ENCODE measurements at places on chromosomes 12 and 14.
A peak's percentile ranks its signal among the peaks of the same experiment; 100 is the strongest.

GRCh38 chr14:24432259-24433131, 2.7 kb downstream of the KHNYN start:
- DNase-seq: peak; percentile 20

DNA sequence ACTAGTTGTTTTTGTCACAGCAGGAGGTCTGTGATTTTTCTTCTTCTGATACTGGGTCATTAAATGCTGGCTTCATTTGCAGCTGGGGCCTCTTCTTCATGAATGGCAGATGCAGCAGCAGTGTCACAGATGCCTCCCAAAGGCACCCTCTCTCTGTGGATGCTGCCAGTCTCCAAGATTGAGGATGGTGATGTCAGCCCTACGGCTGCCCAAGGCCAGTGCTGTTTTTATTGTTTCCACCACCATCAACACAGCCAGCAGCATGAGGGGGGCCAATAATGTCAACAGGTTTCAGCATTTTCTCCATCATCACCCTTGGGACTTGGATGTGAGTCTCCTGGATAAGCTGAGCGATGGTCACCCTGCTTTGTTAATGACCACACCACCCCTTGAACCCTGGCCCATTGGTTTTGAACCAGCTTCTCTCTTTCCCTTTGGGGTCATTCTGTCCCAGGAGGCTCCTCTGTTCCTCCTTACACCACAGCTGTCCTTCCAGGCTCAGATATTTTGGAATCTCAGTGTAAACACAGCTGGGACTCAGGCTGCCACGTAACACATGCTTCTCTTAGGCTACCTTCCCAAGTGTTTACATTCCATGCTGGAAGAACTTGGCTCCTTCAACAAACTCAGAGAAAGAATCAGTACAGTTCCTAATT, 151.7 kb upstream of the DDHD1 start:
- no peak for DNase-seq

DNA sequence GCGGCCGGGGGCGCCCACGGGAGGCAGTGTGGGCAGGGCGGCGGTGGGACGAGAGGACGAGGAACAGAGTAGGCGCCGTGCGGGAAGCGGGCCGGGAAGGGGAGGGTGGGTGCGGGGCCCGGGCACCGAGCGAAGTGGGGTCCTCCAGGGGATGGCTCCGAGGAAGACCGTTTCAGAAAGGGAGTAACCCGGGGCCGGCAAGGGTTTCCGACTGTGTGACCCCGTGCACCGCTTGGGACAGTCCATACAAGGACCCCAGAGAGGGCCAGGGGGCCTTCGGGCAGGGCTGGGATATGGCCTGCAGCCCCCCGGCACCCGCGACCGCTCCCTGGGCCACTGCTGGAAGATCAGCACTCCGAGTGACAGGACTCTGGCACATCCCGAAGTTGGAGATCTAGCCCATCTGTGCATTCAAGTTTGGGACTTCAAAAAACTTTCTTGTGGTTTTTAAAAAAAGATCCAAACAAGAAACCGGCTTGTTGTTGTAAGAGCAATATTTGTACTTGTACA, 448 bp downstream of the TSPAN9 start:
- DNase-seq: peak; percentile 28

DNA sequence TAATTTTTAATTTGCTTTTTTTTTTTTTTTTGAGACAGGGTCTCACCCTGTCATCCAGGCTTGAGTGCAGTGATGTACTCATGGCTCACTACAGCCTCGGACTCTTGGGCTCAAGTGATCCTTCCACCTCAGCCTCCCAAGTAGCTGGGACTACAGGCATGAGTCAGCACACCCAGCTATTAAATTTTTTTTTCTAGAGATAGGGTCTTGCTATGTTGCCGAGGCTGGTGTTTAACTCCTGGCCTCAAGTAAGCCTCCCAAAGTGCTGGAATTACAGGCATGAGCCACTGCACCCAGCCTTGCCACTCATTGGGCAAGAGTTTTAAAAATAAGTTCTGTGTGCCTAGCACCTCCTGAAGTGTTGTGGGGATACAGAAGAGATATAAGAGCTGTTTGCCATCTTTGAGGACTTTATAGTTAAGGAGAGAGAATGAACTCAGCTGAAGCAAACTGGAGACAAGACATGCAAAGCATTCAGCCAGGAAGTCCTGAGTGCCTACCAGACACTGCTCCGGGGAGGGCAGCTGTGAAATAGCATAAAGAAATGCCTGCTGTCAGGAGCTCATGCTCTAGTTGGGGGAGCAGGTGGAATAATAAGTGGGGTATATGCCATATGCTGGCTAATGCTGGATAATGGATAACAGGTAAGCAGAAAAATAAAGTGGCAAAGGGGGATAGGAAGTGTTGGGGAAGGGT, 15.0 kb upstream of the EMP1 start:
- no peak for DNase-seq

DNA sequence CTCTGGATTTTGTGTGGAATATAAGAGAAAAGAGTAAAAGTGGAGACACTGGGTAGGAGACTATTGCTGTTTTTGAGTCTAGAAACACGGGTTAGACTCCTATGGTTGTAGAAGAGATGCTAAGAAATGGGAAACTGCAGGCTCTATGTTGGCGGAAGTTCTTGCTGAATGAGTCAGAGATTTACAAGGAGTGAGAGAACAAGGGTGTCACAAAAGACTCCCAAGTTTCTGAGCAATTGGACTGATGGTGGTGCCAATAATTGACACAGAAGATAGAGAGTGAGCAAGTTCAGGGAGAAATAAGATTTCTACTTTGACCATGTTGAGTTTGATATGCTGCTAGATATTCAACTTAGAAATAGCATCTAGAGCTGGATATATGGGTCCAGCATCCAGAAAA, 2.6 kb upstream of the PRKD1 start:
- peak; percentile 76 for DNase-seq

GRCh38 chr14:20934148-20934762, 21.0 kb upstream of the RNASE2 start:
- DNase-seq: peak; percentile 32

DNA sequence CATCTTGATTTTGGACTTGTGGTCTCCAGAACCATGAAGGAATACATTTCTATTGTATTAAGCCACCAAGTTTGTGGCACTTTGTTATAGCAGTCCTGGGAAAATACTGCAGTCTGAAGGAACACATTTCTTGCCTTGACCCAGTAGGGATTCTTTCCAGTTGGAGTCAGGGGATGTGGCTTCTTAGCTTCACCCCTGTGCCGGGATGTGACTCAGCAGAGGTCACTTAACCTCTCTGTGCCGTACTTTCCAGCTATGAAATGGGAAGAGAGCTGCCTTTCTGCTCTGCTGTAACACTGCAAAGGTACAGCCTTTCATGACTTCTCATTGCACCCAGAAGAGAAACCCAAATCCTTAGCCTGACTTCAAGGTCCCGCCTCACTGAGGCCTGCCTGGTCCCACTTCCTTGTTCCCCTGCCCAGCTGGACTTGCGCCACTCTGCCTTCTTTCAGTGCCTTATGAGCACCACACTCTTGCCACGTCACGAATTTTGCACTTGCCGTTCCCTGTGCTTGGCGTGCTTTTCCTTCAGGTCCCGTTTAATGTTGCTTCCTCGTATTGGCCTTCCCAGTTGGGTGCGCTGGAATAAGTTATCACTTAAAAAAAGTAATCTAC, 24.2 kb downstream of the CHST11 start:
- DNase-seq: peak; percentile 97

- DNase-seq: no peak
Observed at GRCh38 chr14:39827901-39828655, 395.8 kb upstream of the FBXO33 start.

- DNase-seq: no peak
Observed at GRCh38 chr14:92475451-92476187, 38.0 kb upstream of the RIN3 start.

- no peak for DNase-seq
Observed at GRCh38 chr12:128830505-128830893, 6.7 kb upstream of the SLC15A4 start.

DNA sequence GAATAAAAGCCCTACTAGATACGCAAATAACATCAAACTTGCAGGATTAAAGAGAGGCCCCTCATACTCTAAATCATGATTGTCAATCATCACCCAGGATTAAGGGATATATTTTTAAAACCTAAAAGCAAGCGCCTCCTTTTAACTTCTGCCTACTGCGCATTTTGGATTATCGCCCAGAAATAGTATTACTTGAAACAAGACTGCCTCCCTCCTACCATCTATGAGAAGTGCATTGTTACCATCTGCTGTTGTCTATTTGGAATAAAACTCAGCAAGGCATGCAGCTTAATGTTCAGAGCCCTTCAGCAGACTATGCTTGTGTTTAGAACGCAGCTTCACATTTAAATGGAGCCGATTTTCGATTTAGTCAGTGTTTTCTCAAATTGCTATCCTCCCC, 79.6 kb downstream of the EXOC5 start:
- peak; percentile 30 for DNase-seq

DNA sequence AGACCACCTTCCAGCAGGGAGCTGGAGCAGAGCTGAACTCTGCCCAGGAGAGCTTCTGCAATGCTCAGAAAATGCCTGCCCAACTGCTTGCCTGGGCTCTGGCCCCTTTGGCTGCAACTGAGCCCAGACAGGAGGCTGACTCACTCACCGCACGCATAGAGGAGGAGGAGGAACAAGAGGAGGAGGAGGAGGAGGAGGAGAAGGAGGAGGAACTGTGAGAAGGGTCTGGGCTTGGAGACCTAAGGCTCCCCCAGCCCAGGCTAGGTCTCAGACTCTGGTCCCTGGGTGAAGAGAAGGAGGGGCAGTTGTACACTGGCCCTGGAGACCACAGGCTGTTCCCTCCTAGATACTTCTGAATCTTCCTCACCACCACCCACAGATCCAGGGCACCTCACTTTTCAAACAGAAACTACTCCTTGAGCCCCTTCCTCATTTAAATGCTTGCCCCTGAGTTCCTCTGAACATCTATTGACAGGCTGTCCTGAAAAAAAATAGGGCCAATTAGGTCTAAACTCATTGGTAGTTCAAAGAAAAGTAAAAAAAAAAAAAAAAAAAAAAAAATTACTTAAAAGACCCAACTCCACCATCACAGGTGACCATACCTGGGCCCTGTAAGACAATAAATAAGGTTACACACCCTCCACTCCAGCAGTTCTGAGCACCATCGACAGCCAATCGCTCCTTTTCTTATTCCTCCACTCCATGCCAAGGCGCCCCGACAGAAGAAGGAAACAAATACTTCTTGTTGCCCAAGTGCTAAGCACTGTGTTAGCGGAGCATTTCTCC, 674 bp downstream of the VDR start:
- DNase-seq: peak; percentile 88

GRCh38 chr14:94411638-94412037, 23.2 kb upstream of the SERPINA1 start:
- DNase-seq: no peak

DNA sequence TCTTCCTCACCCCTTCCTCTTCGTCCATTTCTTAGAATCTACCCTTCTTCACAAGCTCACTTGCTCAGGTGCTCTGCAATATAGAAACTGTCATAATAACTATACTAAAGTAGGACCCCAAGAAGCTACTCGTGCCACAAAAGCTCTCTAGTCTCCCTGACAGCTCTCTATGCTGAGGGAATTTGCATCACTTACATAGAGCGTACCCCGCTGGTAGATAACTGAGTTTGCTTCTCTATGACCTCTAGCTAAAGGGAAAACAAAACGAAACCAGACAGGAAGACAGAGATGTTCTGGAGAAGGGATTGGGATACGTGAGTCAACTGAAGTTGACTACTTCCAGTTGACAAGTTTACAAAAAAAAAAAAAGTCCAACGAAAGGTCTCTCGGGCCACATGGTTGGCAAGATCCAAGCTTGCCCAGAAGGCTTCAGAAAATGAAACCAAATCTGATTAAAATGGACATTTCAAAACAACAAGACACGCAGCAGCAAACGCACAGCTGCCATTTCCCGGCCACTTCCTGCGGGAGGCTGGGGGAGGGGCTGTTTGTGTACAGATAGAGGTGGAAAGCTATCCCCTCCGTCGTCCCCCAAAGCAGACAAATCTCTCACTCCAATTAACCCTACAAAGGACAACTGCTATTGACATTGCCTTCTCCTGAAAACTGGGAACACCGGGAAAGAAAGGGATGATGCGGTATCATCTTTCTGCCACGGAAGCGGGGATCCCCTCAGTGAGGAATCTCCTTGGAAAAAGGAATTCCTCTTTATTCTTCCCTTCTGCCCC, 1.3 kb downstream of the BAZ2A start:
- peak; percentile 74 for DNase-seq

GRCh38 chr14:84804468-84804867, 725.5 kb upstream of the FLRT2 start:
- no peak for DNase-seq

- DNase-seq: no peak
Observed at GRCh38 chr14:58298477-58299400, at the start of gene ARID4A. Gene ARID4A (plus strand): TSS chr14:58298555. CDS start chr14:58299855, 1,300 bp downstream.

GRCh38 chr12:1643905-1644533, 15.0 kb downstream of the WNT5B start:
- DNase-seq: no peak

DNA sequence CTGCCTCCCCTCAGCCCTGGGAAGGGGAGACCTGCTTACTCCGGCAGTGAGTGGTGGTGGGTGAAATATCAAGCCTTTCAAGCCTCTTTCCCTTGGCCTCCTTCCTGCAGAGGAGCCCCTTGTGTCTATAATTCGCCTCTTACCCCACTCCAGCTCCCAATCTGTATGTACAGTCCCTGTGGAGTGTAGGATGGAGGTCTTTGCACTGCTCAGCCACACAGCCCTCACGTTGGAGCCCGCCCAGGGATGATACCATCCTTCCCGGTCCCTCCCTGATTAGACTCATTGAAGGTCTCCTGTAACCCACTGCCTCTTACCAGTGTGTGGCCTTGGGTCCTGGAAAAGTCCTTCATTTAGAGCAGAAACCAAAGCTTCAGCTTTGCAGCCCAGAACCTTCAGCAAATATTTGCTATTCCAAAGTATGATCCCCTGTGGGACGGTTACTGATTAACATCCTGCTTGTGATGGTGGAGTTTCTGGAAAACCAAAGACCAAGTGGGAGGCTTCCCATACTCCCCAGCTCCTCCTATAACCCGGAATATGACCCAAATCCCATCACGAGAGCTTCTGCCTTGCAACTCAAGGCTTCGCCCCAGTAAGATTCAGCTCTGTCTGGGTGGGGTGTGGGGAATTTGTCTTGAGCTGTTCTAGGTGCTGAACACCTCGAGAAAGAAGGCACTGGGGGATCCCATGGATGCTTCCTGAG, at the start of gene SERPINA10:
Gene SERPINA10, minus strand, starts transcription at position 397 of the 706 bp plus-strand sequence. CDS start 2,675 bp downstream, outside the sequence.
- DNase-seq: no peak

GRCh38 chr14:65104791-65105190, 2.5 kb upstream of the MAX start:
- DNase-seq: no peak

GRCh38 chr14:23078692-23079116, 16.2 kb downstream of the ACIN1 start:
- DNase-seq: peak; percentile 98
